Right ventricle myocardium superior (tissue), 1 donor: ENCODE measurements at places on chromosomes 2 and 18.

GRCh38 chr2:134225173-134225572 lies 28.7 kb upstream of the MGAT5 start:
- no peak for DNase-seq

- DNase-seq: no peak
Observed at GRCh38 chr18:8329186-8329771, 280.0 kb upstream of the RAB12 start.

GRCh38 chr2:119730671-119731177 lies 29.0 kb upstream of the PTPN4 start:
- no peak for DNase-seq

- no peak for DNase-seq
Observed at GRCh38 chr2:123258877-123259539, 766.1 kb upstream of the CNTNAP5 start.

- DNase-seq: no peak
Observed at GRCh38 chr2:134244587-134244986, 9.3 kb upstream of the MGAT5 start.

- no peak for DNase-seq
Observed at GRCh38 chr2:45821558-45822271, 170.2 kb downstream of the PRKCE start.
